ENCODE measurements at places on chromosomes 2 and 18.

- no peak for DNase-seq
Measured at GRCh38 chr18:50506362-50506761, 53.5 kb upstream of the MAPK4 start.

GRCh38 chr18:59871711-59872362 is 28.0 kb upstream of the PMAIP1 start:
- no peak for DNase-seq

DNA sequence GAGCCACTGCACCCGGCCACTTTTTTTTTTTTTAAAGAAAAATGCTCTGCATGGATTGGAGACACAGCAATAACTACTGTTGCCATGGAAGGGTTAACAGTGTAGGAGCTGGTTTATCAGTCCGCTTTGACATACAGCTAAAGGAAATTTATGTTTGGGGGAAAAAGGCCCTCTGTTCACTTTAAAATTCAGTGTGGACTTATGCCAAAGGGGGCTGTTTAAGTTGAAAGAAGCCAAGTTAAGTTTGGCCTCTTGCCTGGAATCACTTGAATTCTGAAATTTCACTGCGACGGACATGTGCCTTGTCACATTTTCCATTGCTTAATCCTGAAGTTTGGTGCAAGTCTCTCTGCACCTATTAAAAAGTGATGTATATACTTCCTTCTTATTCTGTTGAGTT is 3.1 kb downstream of the KCNE4 start:
- DNase-seq = peak; percentile 35

GRCh38 chr2:180017784-180018183 is 10.7 kb upstream of the CWC22 start:
- peak; percentile 7 for DNase-seq

GRCh38 chr2:27262379-27263286 is at the start of gene SLC30A3:
Gene SLC30A3 (minus strand): TSS chr2:27263047. CDS start chr2:27262906, 141 bp downstream.
- peak; percentile 42 for DNase-seq

GRCh38 chr2:127149384-127149783 is 42.4 kb upstream of the BIN1 start:
- no peak for DNase-seq

GRCh38 chr18:58843688-58844035 is 21.0 kb upstream of the ZNF532 start:
- DNase-seq = peak; percentile 97

DNA sequence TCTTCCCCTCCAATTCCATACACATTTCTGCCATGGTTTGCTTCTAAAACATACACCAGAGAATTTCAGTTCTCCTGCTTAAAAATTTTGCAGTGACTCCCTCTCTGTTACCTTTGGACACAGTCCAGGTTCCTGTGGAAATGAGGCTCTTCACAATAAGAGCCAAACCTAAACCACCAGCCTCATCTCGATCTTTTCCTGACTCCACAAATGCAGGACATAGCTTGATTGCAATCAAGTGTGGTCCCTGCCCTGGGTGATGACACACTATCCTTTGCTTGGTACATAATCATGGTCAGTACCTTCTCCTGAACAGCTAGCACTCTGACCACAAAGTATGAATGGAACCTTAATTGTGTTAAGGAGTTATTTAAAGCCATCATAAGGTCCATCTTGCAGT is 134.9 kb upstream of the CHAC2 start:
- peak; percentile 100 for DNase-seq

DNA sequence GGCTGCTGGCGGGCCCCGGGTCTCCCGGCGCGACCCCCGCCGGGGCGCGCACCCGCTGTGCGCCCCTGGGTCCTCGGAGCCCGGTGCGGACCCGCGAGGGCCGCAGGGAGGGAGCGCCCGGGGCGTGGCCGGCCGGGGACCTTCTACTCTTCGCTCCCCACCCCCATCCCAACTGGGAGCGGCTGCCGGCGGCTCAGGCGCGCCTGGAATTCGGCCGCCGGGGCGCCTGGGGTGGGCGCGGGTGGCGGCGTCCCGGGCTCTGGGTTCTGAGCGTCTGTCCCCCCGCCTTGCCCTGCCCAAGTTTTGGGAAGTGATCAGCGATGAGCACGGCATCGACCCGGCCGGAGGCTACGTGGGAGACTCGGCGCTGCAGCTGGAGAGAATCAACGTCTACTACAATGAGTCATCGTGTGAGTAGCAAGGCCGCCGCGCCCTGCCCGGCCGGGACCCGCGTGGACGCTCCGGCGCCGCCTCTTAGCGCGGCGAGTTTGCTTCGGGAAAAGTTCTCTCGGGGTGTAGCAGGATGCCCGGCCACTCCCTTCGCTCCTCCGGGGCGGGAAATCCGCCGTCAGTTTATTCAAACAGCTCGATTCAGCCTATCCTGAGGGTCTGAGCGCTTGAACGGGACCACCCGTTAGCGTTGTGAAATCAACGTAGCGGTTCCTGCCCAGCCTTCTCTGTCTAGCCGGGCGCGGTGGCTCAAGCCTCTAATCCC is 502 bp downstream of the TUBB6 start:
- peak; percentile 65 for DNase-seq

DNA sequence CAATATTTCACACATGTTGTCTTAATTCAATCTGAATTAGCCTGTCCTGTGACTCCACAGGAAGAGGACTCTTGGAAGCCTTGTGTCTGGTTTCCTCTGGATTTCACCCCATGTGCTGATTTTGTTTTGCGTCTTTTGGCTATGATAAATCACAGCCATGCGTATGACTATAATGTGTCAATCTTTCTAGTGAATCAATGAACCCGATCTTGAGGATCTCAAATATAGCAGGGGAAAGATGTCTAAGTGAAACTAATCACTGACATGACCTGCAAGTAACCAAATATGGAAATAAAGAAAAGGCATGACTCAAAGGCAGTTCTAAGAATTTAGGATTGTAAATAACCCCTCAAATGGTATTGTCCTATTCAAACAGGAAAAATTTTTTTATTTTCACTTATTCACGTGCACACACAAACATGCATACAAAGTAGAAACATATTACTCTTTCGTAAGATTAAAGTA is 8.2 kb downstream of the WDFY1 start:
- DNase-seq = no peak

GRCh38 chr2:37773371-37774130 is 102.1 kb upstream of the CDC42EP3 start:
- DNase-seq = peak; percentile 88

GRCh38 chr18:39455285-39455684 is 1889.7 kb upstream of the CELF4 start:
- peak; percentile 41 for DNase-seq

GRCh38 chr18:30903566-30903965 is 139.0 kb downstream of the DSC3 start:
- no peak for DNase-seq

- no peak for DNase-seq
Measured at GRCh38 chr2:73685764-73686438, 43.7 kb upstream of the NAT8 start.

- peak; percentile 91 for DNase-seq
Measured at GRCh38 chr18:9905401-9905922, 8.4 kb upstream of the VAPA start.

- DNase-seq = no peak
Measured at GRCh38 chr2:67896476-67896875, 166.3 kb downstream of the C1D start.

DNA sequence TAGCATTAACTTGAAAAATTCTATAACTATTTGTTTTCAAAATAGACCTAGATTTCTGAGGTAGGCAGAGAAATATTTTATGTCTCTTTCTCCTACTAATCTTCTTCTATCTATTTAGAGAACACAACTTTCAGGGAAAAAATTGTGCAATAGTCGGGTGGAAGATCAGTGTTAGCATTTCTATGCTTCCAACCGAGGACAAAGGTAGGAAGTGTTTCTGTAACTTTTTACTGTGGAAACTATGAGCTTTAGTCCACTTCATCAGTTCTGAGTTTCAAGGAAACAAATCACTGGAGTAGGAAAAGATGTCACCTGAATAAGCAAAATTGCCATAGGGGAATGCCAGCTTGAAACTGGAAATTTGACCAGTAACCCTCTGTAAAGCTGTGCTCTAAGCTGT is 207.7 kb upstream of the CTAGE1 start:
- DNase-seq = no peak

- peak; percentile 13 for DNase-seq
Measured at GRCh38 chr2:192004188-192004963, 157.5 kb upstream of the CAVIN2 start.

DNA sequence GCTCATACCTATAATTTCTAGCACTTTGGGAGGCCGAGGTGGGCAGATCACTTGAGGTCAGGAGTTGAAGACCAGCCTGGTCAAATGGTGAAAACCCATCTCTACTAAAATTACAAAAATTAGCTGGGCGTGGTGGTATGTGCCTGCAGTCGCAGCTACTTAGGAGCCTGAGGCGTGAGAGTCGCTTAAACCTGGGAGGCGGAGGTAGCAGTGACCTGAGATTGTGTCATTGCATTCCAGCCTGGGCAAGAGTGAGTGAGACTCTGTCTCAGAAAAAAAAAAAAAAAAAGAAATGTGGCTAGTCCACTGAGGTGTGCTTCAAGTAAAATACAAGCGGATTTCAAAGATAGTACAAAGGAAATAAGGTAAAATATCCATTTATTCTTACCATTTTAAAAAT is 46.2 kb downstream of the RBKS start:
- DNase-seq = no peak

DNA sequence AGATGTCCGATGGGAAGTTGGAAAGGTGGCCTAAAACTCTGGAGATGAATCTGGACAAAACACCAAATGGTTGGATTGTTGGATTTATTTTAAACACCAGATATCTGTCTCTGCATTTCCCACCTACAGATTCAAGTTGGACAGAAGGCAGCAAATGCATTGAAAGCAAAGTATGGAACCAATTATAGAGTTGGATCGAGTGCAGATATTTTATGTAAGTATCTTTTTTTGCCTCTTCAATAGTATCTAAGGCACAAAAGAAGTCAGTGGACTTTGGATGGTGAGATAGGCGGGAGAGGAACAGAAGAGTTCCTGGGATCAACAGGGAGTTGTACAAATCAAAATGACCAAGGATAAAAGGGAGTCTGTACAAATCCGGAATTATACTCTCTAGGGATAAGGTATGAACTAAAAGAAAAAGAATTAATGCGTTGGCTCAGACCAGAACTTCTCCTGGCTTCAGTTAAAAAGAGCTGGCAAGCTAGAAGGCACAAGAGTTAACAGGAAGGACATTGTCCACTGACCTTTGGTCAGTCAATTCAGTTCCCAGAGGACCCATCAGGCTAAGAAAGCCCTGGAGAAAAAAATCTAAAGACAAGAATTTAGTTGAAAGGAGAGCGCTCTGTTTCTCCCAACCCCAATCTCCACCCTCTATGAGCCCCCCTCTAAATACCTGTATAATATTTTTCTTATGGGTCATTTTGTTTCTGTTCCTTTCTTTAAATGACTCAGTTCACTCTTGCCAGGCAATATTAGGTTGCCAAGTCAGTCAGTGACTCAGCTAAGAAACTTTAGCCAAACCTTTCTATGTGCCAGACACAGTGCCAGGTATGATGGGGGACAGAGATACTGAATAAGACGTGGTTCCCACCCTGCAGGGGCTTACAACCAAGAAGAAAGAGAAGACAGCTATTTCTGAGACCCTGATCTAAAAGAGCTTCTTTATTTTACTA is 29.1 kb downstream of the CPO start:
- DNase-seq = no peak

GRCh38 chr2:116719836-116720235 is 1094.7 kb upstream of the DDX18 start:
- DNase-seq = peak; percentile 83

DNA sequence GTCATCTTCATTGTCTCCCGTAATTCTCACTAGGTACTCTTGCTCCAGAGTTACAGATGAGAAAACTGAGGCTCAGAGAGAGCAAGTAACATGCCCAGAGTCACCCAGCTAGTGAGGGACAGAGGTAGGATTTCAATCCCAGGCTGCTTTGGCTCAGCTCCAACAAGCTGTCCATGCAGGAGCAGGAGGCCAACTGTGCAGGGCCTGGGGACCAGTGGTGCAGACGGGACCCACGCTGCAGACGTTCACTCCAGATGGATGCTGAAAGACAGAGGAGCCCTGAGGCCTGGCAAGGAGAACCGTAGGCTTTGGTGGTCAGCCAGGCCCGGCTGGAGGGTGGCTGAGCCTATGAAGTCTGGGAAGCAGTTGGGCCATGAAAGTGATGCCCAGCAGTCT is 102.6 kb downstream of the MCFD2 start:
- no peak for DNase-seq

Measured in NCI-H69 (cell line).